GM06990 (cell line): ENCODE measurements at places on chromosomes 16 and 17.

GRCh38 chr17:59842901-59843652 is 49.7 kb downstream of the TUBD1 start:
- peak; percentile 77 for DNase-seq

GRCh38 chr16:89919535-89920406 is 1.1 kb downstream of the MC1R start:
- no peak for DNase-seq

DNA sequence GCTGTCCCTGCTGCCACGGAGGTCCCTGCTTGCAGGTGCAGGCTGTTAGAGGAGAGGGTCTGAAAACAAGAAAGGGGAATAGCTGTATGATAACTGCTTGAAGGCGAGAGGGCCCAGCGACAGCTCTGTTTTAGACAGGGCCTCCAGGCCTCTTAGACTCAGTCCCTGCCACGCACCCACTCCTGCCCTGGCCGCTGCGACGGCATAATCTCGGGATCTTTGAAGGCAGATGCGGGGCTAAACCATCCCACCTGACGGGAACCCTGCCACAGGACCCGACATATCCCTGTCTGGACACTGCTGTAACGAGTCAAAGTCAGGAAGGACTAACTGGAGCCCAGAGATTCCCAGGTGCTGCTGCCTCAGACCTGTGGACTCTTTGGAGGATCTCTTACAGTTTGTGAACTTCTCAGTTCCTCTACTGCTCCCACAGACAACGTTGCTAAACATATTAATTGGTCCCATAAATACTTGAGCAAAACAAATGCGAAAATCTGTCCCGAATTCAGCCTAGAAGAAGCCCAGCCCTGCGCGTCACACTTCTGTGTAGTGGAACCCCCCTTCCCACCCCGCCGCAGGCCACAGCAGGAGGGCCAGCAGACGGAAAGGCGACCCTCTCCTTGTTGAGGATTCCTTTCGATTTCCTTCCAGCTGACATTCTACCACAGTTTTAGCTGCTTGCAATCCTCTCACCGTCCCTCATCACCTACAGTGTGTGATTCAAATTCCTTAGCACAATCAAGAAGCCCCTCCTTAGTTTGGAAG is 998 bp upstream of the TMEM11 start:
- DNase-seq = no peak

DNA sequence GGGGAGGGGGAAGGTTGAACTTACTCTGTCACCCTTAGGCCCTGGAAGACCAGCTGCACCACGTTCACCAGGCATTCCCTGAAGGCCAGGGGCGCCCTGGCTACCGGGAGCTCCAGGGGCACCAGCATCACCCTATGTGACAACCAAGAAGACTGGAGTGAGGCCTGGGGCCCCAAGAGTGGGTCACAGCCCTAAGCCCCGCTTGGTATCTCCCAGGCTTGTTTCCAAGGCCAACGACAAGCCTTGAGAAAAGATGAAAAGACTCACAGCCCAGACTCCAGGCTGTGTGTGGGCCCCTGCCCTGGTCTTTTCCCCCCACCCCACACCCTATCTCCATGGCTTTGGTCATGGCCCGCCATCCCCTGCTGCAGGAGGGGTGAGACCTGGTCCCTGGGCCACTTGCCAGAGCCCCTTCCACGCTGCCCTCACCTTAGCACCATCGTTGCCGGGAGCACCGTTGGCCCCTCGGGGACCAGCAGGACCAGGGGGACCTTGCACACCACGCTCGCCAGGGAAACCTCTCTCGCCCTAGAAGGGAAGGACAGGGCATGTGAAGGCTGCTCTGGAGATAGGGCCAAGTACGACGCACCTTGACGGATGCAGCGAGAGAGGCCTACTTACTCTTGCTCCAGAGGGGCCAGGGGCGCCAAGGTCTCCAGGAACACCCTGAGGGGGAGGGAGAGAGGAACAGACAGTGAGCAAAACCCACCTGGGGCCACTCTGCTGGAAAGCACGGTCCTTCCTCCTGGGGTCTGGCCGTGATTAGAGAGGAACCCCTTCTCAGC is 9.9 kb downstream of the COL1A1 start:
- DNase-seq = no peak

- no peak for DNase-seq
These were observed 92.4 kb downstream of the RGS9 start for GRCh38 chr17:65229621-65229995.

- DNase-seq = no peak
These were observed 71.1 kb downstream of the RPH3AL start for GRCh38 chr17:281365-281999.
